ENCODE measurements at places on chromosomes 6 and 20.
A peak's percentile ranks its signal among the peaks of the same experiment; 100 is the strongest.

- no peak for DNase-seq
These were observed 1.0 kb upstream of the DDAH2 start for GRCh38 chr6:31729979-31730630.

DNA sequence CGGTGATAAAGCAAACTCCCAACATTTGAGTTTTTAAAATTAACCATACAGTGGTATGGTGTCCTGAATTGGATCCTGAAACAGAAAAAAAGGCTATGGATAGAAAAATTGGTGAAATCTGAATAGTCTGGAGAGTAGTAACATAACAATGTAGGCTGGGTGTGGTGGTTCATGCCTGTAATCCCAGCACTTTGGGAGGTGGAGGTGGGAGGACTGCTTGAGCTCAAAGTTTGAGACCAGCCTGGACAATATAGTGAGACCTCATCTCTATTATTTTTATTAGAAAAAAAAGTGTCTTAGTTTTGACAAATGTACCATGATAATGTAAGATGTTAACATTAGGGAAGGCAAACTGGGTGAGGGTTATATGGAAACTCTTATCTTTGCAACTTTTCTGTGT lies 11.0 kb downstream of the EEF1A1 start:
- DNase-seq = no peak

GRCh38 chr6:70142034-70142433 lies 160.8 kb downstream of the COL9A1 start:
- no peak for DNase-seq

- DNase-seq = no peak
These were observed 275.0 kb upstream of the PREP start for GRCh38 chr6:105677671-105678475.

- no peak for DNase-seq
These were observed 92.4 kb downstream of the TMEM242 start for GRCh38 chr6:157230910-157231309.

DNA sequence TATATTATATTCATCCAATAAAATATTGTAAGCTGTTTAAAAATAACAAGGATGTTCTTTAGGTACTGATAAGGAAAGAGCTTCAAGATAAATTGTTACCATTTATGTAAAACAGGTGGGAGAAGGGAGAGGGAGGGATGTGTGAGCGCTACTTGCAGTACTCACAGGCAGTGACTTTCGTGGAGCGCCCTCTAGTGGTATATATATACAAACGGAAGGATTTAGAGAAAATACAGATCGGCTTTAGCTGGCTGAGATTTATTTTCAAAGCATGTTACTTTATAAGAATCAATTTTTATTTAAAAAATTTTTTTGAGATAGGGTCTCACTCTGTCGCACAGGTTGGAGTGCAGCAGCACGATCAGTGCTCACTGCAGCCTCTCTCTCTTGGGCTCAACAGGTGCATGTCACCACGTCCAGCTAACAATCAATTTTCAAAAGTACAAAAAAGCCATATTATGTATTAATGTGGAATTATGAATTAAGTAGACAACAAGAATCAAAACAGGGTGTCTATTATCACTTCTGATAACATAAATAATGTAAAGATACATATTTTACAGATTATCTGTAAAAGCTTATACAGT lies 3.3 kb upstream of the MOG start:
- DNase-seq = no peak

- peak; percentile 80 for DNase-seq
These were observed 18.3 kb upstream of the TRAM2 start for GRCh38 chr6:52595000-52595795.

GRCh38 chr6:36636687-36637418 lies 41.7 kb upstream of the CDKN1A start:
- no peak for DNase-seq

- no peak for DNase-seq
These were observed 1172.2 kb upstream of the GJE1 start for GRCh38 chr6:140960566-140960965.

DNA sequence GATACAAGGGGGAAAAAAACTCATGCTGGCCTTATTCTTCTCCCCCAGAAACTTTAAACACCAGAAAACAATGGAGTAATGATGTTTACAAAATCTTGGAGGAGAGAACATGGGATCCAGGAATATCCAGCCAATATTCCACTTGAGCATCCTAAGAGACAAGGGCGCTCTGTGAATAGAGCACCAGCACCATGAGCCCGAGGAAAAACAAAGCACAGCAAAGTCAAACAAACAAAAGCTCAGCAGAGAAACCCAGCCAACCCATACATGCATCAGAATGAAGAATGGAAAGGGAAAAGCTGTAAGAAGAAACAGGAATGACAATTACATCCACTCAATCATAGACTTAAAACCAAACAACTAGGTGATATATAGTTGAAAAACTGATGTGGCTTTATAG lies 4.6 kb upstream of the NAA20 start:
- no peak for DNase-seq

- peak; percentile 34 for DNase-seq
These were observed 13.7 kb downstream of the TAB2 start for GRCh38 chr6:149331043-149331807.

DNA sequence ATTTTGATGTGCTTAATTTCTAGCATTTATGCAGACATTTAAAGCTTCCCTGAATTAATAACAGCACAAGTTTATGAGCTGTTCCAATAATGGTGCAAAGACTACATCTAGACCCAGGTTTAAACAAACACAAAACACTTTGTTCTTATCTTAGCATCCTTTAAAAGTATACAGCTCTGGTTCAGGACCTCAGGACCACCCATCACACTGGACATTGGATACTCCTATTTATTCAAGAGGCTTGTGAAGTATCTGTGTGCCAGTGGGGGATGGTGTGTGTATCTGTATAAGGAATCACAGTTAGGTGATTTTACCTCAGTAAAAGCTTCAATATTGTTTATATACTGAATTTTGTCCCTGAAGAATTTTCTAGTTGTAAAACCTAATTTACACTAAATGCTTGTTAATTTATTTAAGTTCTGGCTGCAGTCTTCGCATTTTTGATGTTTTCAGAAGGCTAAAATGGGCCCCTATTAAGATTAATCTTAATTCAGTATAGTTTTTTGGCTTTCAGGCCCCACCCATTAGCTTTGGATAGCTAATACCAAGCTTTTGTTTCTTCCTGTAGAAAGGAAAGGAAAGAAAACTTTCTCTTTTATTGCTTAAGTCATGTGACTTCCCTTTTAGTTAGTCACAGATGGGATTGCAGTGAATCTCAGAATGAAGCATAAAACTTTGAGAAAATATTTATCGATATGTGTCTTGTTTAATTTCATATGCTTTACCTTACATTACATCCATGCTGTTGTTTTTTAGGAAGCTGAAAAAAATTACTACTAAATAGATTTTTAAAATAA lies 13.1 kb downstream of the LIN28B start:
- no peak for DNase-seq

- no peak for DNase-seq
These were observed 78.9 kb downstream of the FAM50B start for GRCh38 chr6:3928111-3928510.

GRCh38 chr6:146574211-146574610 lies 24.6 kb upstream of the ADGB start:
- DNase-seq = no peak

DNA sequence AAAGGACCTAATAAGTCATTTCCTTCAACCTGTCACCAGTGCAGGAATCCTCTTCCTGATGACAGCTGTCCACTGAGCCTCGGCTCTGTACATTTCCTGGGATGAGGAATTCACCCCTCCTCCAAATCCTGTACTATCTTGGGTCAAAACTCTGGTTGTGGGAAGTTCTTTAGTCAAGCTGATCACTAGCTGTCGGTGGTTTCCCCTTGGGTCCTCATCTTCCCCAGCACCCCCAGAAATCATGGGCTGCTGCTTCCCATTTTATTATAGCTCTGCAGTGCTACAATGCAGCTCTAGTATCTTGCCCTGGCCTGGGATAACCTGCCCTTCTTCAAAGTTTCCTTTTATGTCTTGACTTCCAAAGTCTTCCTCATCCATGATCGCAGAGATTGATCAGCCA lies 14.6 kb upstream of the ADA start:
- DNase-seq = no peak

DNA sequence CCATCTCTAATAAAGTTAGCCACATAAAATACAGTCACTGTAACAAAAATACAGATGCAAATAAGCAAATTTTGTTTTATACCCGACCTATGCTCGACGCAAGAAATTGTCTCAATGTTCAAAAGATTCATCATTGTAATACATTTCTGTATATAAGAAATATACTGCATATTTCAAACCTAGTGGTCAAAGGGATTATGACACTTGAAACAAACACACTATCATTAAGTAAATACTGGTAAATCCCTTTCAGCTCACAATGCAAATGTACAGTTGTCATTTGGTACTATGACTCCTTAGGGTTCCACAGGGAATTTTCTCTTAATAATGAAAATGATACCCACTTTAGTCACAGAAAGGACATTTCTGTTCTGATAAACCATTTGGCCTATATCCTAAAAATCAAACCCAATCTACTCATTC lies 2.2 kb downstream of the HIVEP2 start:
- DNase-seq = no peak

DNA sequence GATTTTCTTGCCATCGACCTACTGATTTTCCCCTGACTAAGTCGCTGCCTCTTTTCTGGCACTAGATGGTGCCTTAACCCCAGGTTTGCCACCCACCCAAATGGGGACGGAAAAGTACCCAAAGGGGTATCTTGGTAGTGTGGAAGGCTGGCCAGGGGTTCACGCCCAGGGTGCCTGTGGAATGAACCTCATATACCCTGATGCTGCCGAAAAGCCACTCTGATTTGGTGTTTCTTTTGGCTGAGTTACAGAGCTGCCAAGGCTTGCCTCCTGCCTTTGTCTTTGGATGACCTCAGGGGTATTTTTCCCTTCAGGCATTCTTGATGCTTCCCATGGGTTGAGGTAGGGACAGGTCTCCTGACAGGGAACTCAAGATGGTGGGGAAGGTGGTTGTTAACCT lies 78.1 kb downstream of the MAP3K7 start:
- DNase-seq = no peak

GRCh38 chr6:106247293-106247692 lies 78.3 kb downstream of the ATG5 start:
- no peak for DNase-seq

DNA sequence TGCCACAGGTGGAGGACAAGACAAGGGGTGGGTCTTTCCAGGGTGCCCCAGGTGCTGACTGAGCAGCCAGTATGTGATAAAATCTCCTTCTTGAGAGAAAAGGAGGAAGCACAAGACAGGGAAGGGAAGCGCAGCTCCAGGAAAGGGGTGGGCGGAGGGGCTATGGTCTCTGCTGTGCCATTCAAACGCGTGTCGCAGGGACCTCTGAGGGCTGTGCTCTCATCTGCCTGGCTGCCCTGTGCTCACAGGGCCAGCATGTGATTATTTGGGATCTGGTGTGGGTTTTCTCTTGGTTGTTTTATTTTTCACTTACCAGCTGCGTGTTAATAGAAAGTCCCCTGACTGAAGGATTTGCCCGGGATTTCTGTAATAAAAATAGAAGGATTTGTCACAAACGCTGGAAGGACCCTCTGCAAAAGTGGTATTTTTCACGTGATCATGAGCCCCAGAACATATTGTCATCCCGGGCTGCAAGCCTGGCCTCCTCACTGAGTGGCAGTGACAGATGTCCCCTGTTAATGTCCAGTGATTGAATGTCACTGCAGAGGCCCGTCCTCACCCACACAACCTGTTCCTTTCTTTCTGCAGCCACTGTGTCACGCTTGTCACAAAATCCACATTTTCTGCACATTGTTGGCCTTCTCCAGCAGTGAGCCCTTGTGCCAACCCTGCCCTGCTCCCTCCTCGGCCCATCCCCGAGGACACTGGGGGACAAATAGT lies 35.0 kb upstream of the VSX1 start:
- DNase-seq = no peak

- DNase-seq = no peak
These were observed 545.6 kb upstream of the MAP3K7 start for GRCh38 chr6:91132461-91132860.

DNA sequence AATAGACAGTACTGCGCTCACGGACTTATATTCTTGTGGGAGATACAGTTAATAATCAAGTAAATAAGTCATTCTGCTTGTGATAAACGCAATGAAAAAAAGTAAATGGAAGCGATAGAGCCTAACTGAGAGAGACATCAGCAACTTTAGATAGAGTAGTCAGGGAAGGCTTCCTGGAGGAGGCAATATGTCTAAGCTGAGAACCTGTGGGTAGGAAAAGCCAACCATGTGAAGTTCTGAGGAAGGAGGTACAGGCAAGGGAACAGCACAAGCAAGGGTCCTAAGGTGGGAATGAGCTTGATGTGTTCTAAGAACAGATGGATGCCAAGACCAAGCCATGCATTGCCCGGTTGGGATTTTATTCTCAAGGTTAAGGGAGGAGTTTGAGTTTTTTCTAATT lies 7.2 kb upstream of the KCNB1 start:
- DNase-seq = no peak

- DNase-seq = no peak
These were observed 39.0 kb downstream of the AIG1 start for GRCh38 chr6:143099647-143100046.

DNA sequence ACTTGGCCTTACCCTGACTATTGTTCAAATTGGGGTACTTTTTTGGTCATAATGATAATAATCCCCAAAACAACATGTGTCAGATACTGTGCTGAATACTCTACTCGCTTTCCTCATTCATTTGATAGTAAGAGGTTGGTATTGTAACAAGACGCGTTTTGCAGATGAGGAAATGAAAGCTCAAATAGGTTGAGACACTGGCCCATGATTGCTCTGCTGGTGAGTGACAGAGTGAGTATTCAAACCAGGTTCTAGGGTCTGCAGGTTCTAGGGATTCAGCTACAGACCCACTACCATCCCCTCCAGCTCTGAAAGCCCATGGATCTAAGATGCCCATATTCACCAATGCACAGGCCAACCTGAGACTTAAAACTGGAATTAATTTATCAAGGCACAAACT lies 1.3 kb upstream of the ENPP4 start:
- no peak for DNase-seq

Measured in AG04449 (cell line).